ENCODE measurements at places on chromosomes 6 and 20. TPM values are rescaled to one million over a fixed set of nuclear protein-coding genes. Genes with fewer than 3 reads are reported as not detected.
A peak's percentile ranks its signal among the peaks of the same experiment; 100 is the strongest.

GRCh38 chr6:74096329-74096728 lies 400.3 kb downstream of the CD109 start:
- no peaks in the 10 kb centered on the region for H3K27me3 ChIP-seq
- no peak for DNase-seq
- no peak overlapping the region for H3K4me3 ChIP-seq

- no peak for DNase-seq
- peaks cover 47% of the 10 kb centered on the region for H3K4me1 ChIP-seq
- H3K27me3 ChIP-seq: no peaks in the 10 kb centered on the region
- peak overlapping the region; percentile 93 for H3K27ac ChIP-seq
- peaks cover 6% of the 10 kb centered on the region for H3K36me3 ChIP-seq
Observed at GRCh38 chr6:35258858-35259193, 709 bp upstream of the ZNF76 start.

DNA sequence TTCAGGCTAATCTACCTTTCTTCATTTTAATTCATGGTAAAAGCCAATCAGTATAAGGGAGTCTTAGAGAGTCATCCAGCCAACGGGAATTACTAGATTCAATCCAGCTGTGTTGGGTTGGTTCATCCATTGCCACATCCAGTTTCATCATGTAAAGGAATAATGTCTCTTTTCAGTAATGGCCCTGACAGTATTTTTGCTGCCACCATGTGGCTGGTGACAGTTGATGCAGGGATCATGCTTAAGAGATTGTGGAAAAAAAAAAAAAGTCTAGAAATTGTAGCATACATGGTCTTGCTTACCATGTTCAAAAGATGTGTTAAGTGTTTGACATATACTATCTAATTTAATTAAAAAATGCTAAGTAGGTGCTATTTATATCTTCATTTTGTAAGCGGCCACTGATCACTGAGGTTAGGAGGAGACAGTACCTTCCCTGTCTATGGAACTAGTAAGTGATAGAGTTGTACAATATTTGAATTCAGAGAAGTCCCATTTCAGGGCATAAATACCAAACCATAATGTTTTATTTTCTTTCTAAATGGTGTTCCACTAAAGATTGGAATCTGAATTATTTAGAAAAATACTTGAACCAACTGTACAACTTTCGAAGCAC lies 135.9 kb downstream of the KHDRBS2 start:
- H3K4me1 ChIP-seq: no peaks in the 10 kb centered on the region
- no peaks in the 10 kb centered on the region for H3K27me3 ChIP-seq
- peaks cover under 1% of the 10 kb centered on the region for H3K36me3 ChIP-seq

The OR12D1 gene
- total RNA-seq: not detected
